ENCODE measurements at places on chromosomes 12 and 14. TPM values are rescaled to one million over a fixed set of nuclear protein-coding genes. Genes with fewer than 3 reads are reported as not detected.

XRCC3 gene
- 4.5 TPM for total RNA-seq

- peaks cover 2% of the 10 kb centered on the region for H3K27me3 ChIP-seq
- H3K36me3 ChIP-seq = no peaks in the 10 kb centered on the region
- no peak for DNase-seq
- peaks cover 9% of the 10 kb centered on the region for H3K4me1 ChIP-seq
- no peak overlapping the region for H3K4me3 ChIP-seq
Measured at GRCh38 chr12:41367726-41368405, 179.7 kb downstream of the PDZRN4 start.

GRCh38 chr14:22420598-22421186 is 168.3 kb downstream of the DAD1 start:
- no peak for DNase-seq
- no peak overlapping the region for H3K4me3 ChIP-seq
- no peaks in the 10 kb centered on the region for H3K4me1 ChIP-seq
- no peak overlapping the region for H3K27ac ChIP-seq
- H3K36me3 ChIP-seq = no peaks in the 10 kb centered on the region

DNA sequence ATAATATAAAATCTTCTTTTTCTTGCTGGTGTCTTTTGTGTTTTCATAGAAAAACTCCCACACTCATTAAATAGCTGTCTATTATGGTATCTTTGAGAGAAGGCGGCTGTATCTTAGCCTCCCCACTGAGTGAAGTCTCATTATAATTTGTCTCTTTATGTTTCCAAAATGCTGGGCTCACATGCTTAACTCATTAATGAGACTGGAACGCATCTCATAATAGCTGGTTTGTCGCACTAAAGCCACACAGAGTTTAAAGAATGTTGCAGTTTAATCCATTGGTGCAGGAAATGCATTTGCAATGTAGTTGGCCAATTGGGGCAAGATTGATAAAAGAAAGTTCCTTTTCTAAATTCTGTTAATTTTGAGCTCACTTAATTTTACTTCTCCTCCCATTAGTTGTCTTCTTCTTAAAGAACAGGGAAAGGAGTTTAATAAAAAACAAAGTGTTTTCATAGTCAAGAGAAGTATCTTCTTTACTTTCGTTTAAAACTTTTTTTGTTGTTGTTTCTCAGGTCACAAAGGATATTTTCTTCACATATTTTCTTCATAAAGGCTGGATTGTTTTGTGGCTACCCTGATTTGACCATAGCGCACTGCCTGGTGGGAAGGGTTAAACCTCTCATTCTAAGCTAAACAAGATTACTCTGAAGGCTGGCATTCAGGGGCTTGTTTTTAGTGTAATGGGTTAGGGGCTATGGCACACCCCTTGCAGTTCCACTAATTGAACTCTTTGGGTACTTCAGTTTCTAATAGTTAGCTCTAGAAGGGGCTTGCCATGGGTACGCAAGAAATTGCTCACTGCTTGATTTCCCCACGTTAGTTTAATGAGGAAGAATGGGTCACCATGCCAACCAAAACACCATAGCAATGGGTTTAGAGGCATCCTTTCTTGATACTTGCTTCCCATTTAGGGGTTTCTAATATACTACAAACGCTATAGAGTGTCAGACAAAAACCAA is 197.0 kb downstream of the TMTC2 start:
- no peak overlapping the region for H3K4me3 ChIP-seq
- peaks cover 10% of the 10 kb centered on the region for H3K4me1 ChIP-seq
- H3K27me3 ChIP-seq = no peaks in the 10 kb centered on the region
- no peak overlapping the region for H3K27ac ChIP-seq

ARMH4 gene
- total RNA-seq = 57.1 TPM

OR6C65 gene
- total RNA-seq = not detected

ZDHHC22 gene
- 77.3 TPM for total RNA-seq

DNA sequence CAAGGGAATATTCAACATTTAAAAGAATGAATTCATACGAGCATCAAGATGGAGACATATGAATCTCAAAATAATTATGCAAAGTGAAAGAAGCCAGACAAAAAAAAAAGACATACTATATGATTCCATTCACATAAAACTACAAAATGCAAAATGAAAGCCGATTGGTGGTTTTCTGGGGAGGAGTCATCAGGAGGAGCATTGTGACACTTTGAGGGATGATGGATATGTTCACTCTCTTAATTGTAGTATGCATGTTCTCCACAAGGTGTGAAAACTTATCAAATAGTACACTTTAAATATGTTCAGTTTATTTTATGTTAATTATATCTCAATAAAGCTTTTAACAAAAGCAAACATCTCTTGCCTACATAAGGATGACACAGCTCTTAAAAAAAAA is 13.5 kb downstream of the OLR1 start:
- H3K27me3 ChIP-seq = no peaks in the 10 kb centered on the region
- no peak for DNase-seq
- H3K36me3 ChIP-seq = no peaks in the 10 kb centered on the region
- H3K4me1 ChIP-seq = no peaks in the 10 kb centered on the region

CCDC60 gene
- total RNA-seq = 3.8 TPM

EFS gene
- total RNA-seq = 90.4 TPM

- peak; percentile 71 for DNase-seq
- peak overlapping the region; percentile 67 for H3K4me3 ChIP-seq
- peaks cover 17% of the 10 kb centered on the region for H3K27me3 ChIP-seq
- peaks cover 38% of the 10 kb centered on the region for H3K4me1 ChIP-seq
Measured at GRCh38 chr12:57614178-57614947, 3.1 kb downstream of the ARHGEF25 start.

GRCh38 chr14:22996768-22997654 is 12.9 kb downstream of the C14orf93 start:
- no peak overlapping the region for H3K4me3 ChIP-seq
- H3K36me3 ChIP-seq = no peaks in the 10 kb centered on the region
- no peak overlapping the region for H3K27ac ChIP-seq
- peaks cover 27% of the 10 kb centered on the region for H3K4me1 ChIP-seq
- H3K27me3 ChIP-seq = peaks cover 3% of the 10 kb centered on the region

GRCh38 chr12:2794191-2794735 is 507 bp upstream of the FKBP4 start:
- peak overlapping the region; percentile 22 for H3K27ac ChIP-seq
- H3K36me3 ChIP-seq = no peaks in the 10 kb centered on the region
- no peak for DNase-seq
- H3K4me3 ChIP-seq = peak overlapping the region; percentile 78
- peaks cover 6% of the 10 kb centered on the region for H3K4me1 ChIP-seq

Data from glutamatergic neuron (in vitro differentiated cells).